ENCODE measurements at places on chromosomes 4 and X.
A peak's percentile ranks its signal among the peaks of the same experiment; 100 is the strongest.

DNA sequence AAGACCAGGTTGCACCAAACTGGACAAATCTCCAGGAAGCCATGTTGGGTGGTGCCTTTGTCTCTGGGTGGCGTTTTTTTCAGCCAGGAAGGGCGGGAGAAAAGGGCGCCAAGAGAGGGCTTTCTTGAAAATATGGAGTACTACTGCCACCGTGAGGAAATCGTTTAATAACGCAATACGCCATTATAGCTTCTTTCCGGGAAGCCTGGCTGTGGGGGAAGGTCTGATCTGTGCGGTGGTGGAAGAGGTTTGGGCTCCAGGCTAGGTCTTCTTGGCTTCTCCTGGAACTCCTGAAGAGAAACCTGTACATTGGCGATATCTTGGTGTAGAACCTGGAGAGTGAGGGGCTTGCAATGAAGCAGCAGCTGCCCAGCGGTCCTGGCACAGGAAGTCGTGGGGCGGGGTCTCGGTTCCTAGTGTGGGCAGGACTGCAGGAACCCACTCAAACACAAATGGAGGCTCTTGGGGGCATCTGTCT, 202.7 kb downstream of the OR13H1 start:
- peak; percentile 63 for DNase-seq

DNA sequence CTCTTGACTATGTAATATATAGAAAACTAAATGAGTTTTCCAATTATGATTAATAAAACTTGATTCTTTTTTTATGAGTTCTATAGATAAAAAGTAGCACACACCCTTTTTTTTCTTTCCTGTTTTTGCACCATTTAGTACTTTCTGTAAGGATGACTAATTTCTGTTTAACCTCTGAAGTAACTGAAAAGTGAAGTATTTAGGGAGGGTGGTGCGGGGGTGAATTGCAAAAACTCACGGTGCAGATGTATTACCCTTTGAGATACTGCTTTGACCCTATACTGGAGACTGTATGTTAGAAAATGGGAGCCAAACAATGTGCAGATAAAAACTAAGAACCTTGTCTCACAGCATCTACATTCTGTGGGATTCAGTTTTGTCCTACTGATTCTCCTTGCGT, 471.6 kb downstream of the DTHD1 start:
- DNase-seq = no peak

- no peak for DNase-seq
Observed at GRCh38 chr4:16386711-16387320, 160.5 kb upstream of the TAPT1 start.

DNA sequence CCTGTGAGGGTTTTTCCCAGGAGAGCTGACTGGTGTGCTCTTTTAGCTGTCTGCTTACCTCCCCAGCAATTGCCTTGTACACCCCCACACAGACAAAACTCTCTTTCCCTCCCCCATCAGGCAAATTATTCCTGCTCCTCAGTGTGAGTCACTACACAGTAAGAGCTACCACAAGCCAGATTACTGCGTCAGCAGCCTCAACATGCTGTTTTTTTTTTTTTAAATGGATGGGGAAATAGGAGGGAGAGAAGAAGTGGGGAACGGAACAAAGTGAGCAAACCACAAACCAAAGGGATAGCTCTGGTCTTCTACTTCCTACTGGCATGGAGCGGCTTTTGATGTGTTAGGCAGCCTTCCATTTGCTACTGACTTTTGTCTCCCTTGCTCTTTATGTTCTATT, 107.5 kb upstream of the ACSL4 start:
- DNase-seq = no peak

GRCh38 chr4:85475631-85476233, 782 bp downstream of the ARHGAP24 start:
- DNase-seq = no peak

GRCh38 chr4:186037692-186038658, 31.0 kb upstream of the TLR3 start:
- peak; percentile 37 for DNase-seq

DNA sequence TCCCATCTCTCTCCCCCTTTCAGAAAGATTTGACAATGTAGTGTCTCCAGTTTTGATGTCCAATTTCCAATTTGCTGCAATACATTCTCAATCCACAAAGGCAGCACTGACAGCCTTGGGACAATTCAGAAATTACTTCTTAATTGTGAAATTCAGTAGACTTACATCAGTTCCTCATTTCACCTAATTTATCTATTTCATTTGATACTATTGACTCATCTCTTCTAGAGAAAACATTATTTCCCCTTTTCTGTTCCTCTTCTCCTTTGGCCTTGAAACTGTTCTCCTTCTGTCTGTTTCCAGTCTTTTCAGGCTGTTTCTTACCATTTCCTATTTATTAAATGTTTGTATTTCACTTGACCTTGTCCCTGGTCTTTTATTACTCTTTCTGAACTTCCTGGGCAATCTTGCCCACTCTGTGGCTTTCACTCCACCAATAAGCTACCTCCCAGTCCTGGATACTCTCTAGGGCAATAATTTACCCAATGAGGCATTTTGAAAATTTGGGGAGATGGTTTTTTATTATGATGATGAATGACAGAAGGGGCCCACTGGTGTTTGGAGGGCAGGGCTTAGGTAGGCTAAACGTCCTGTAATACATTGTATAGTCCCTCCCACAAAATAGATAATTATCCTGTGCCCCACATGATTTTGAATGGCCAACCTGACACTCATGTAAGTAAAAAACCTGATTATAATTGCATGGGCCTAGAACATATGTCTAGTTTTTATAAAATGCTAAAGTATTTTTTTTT, 498.0 kb upstream of the BOD1L1 start:
- DNase-seq = no peak

GRCh38 chrX:41332408-41333002, 1.5 kb upstream of the DDX3X start:
- DNase-seq = no peak

DNA sequence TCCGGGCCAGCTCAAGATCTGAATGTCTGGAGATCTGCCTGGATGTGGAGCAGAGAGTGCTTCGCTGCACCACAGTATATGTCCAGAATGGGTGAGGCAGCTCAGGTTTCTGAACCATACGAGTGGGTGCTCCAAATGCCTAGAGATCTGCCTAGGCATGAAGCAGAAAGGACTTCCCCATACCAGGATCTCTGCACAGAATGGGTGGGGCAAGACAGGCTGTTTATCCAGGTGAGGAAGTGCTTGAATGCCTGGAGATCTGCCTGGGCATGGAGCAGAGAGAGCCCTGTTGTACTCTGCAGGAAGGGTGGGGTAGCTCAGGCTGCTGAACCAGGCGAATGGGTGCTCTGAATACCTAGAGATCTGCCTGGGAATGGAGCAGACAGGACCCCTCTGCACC, 45.4 kb upstream of the MAGEC2 start:
- no peak for DNase-seq

DNA sequence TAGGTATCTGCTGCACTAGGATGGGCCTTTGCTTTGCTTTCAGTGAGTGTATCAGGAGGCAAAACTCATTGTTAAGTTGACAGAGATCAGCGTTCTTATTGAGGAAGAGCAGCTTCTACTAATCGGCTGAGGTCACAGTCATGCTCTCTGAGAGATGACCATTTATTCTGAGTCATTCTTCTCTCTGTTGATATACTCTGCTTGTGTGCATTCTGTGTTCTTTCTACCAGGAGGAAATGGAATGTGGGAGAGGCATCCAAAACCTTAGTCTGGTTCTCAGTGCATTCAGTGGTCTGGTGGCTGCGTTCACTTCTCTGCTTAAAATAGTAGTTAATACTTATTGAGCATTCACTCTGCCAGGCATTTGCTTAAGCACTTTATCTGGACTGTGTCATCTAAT, 66.2 kb downstream of the RRAGB start:
- no peak for DNase-seq

GRCh38 chrX:138914767-138915166, 203.2 kb upstream of the FGF13 start:
- DNase-seq = no peak

- no peak for DNase-seq
Observed at GRCh38 chrX:9340598-9341290, 124.1 kb upstream of the TBL1X start.

DNA sequence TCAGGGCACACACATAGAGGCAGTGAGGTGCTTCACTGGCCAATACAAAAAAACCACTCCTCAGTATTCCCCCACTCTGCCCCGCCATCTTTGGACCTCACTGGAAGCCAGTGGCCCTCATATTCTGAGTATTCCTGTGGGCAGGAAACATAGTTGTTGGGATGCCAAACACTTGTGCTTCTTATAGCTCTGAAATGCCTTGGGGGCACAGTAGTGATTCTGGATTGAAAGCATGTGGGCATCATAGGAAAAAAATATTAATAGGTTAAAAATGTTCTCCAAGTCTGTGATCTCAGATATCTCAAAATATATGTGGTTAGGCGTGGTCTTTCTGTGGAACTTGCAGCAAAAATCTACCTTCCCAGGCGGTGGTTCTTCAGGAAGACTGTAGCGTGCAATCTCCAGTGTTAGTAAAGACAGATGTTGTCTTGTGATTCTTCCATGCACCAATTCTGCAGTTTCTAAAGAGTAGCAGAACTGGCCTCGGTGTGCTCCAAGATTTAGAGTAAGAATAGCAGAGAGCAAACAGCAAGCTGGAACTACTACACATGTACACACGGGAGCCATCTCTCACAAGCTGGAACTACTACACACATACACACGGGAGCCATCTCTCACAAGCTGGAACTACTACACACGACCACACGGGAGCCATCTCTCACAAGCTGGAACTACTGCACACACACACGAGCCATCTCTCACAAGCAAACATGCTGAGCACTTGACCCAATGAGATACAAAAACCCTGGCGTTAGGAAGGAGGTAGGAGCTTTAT, 8.0 kb upstream of the TENM3 start:
- DNase-seq = no peak

DNA sequence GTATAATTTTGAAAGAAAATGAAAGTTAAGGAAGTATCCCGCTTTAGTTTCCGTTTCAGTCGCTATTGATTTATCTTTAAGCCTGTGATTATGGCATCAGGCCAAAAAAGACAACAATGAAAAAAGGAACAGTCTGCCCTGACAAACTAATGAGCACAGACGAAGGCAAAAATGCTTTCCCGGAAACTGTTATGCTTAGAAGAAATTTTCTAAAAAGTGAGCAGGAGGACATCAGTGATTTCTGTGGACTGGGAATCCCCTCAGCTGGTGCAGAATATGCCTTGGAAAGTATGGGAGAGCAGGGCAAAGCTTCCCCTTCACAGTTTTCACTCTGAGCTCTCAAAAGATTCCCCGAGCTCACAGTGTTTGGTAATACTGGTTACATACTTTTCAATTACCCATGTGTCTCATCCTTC, 5.1 kb upstream of the CXCL10 start:
- DNase-seq = peak; percentile 19

- DNase-seq = no peak
Observed at GRCh38 chr4:110702326-110702725, 79.4 kb upstream of the PITX2 start.

DNA sequence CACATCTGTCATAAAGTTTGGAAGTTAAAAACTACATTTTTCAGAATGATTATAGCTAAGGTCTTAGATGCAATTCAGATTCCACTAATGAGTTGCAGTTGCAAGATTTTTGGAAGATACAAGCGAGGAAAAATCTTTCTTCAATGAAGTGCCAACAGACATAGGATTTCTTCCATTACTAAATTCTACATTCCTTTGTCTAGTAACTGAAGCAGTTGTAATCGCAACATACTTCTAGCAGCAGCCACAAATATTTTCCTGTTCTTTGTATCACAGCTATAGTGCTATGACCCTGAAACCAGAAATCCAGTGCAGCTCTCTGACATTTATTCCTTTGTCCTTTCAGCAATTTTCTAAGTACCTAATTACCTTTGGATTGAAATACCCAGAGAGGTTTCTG, 225.2 kb upstream of the SLIT2 start:
- no peak for DNase-seq

GRCh38 chr4:168615294-168616065, 118.6 kb downstream of the PALLD start:
- no peak for DNase-seq

- DNase-seq = no peak
Observed at GRCh38 chr4:145154573-145154972, 25.8 kb downstream of the OTUD4 start.

- DNase-seq = no peak
Observed at GRCh38 chr4:18880871-18881270, 859.3 kb upstream of the LCORL start.

DNA sequence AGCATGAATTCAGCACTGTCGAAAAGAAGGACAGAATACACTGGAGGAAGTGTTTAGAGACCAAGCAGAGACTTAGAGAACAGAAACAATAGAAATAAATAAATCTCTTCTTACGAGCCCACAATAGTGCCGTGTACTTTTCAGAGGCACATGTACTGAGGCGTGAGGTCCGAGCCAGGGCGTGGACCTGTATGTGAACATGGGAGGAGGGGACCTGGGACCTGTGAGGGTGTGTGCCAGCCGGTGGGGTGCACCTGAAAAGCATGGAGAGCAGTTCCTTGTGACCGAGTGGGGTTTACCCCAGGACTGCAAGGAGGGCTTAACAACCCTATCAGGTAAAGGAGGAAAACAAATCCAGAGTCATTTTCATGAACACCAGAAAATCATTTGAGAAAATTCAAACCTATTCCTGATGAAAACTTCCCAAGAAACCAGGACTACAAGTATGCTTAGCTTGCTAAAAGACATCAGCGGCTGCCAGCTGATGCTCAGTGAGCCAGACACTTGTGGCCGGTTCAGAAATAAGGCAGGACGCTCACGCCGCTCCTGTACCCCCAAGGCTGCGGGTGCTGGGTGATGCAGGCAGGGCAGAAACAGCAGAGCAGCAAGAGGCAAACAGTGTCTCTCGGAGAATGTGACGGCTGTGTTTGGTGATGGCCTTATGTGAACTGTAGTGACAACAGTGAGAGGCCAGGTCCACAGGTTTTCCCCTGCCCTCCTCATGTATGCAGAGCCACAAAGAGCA, 37.1 kb downstream of the NELFA start:
- DNase-seq = no peak

GRCh38 chrX:153456704-153457103, 10.8 kb upstream of the TREX2 start:
- DNase-seq = no peak

DNA sequence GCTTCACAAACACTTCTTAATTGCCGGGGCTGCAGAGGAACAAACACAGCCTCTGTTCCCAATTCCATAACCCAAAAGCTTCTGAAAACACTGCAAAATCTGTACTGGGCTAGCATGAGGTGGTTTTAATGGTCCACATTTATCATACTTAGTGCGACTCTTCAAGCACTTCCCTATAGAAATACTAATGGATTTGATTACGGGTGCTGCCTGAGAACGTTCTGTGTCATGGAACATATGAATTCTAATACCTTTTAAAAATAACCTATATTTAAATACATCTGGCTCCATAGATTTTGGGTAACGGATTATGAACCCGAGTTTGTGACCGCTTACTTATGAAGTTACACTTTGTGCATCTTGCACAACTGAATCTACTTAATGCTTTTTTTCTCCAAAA, 35.4 kb upstream of the STS start:
- peak; percentile 66 for DNase-seq

DNA sequence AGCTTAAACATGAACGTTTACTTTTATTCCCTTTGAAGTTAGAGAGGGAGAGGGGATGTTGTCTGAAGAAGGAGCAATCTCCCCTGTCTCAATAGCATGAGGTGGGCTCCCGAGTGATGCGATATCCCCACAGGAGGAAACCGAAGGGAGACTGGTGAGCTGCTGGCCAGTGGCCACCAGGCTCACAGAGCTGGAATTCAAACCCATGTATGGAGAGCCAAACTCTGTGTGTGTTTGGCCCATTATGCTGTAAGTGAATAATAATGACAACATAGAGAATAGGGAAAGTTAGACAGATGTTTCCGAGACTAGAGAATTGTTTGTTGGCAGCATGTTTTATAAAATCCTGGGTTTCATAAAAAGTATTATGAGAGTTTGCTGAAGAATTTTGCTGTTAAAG, 66.1 kb upstream of the CLNK start:
- DNase-seq = no peak
